Cortex of kidney (tissue), 1 donor: ENCODE measurements at places on chromosomes 11 and 22.

GRCh38 chr11:3230636-3231549 lies 1.3 kb downstream of the MRGPRE start:
- DNase-seq: no peak

DNA sequence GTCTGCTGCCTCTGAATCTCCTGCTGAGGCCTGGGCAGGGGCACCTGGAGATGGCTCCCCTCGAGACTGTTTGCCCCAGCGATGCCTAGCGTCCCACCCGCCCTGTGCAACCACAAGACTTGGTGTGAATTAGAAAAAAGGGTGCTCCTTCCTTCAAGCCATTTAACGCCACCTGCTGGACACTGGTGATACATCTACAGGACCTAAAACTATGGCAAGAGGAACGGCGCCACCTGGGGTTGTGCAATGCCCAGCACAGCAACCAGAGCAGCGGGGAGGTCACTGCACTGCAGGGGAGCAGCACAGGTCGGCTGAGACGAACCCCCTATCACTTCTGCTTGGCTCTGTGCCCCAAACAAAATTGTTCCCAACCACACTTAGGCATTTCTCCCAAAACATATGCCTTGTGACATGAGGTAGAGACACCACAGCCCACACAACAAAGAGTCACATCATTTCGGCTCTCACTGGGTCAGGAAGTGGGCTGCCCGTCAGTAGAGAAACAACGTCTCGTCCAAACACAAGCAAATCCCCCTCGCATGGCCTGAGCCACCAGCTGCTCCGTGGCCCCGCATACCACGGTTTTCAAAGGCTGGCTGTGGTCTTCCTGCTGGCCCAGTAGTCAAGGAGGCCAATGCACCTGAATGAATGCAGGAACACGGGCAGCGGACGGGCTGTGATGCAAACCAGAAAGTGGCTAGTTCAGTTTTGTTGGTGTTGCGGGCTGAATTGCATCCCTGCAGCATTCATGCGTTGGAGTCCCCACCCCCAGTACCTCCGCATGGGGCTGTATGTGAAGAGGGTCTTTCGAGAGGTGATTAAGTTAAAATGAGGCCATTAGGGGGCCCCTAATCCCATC lies 171.9 kb downstream of the SHANK2 start:
- no peak for DNase-seq

- DNase-seq: no peak
Observed at GRCh38 chr22:39138357-39138997, 14.0 kb downstream of the CBX7 start.

DNA sequence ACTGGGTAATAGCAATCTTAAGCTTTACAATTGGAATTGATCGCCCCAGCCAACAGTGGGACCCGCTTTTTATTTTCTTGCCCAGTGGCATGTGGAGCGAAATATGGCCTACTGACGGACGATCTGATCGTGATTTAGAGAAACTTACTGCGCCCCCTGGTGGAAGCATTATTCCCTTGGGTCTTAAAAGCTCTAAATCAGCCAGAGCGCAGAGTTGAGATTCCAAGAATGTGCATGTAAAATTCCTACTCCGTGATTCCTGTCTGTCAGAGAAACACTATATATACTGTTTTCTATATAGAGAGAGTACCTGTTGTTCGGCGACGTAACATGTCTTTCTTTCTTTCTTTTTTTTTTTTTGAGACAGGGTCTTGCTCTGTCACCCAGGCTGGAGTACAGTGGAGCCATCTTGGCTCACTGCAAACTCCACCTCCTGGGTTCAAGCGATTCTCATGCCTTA lies 3.7 kb upstream of the DPF2 start:
- no peak for DNase-seq

GRCh38 chr22:19803736-19804267 lies 43.2 kb downstream of the TBX1 start:
- no peak for DNase-seq

DNA sequence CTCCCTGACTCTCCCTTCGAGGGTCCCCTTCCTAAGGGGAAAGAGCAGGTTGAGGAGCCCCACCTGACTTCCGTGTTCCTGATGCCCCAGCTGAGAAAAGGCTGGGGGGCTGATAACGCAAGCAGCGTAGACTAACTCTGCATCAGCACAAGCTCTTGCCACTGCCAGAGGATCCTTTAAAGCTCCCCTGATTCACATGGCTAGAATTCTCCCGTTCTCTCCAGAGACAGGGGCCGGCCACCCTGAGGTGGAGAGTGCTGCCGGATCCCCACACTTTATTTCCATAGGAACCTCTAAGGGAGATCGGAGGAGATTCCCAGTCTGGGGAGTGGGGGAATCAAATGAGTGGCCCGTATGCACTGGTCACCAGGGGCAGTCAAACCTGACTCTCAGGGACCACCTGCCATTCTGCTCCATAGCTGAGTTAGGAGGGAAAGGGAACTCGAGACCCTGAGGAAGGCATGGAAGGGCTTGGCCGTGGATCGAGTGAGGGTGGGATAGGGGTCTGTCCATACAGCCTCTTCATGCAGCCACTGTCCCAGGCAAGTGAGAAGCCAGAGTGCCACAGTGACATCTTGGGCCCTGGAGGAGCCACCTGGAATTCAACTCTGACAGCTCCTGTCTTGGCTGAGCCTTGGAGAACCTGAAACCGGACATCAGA lies 1.4 kb upstream of the VSIG10L2 start:
- DNase-seq: no peak

GRCh38 chr11:128619007-128619406 lies 31.6 kb upstream of the ETS1 start:
- no peak for DNase-seq

- no peak for DNase-seq
Observed at GRCh38 chr11:119976805-119977560, 160.9 kb downstream of the TRIM29 start.

GRCh38 chr11:82863209-82863608 lies 37.0 kb downstream of the PRCP start:
- no peak for DNase-seq

- DNase-seq: no peak
Observed at GRCh38 chr11:10113852-10114251, 180.2 kb downstream of the SBF2 start.

DNA sequence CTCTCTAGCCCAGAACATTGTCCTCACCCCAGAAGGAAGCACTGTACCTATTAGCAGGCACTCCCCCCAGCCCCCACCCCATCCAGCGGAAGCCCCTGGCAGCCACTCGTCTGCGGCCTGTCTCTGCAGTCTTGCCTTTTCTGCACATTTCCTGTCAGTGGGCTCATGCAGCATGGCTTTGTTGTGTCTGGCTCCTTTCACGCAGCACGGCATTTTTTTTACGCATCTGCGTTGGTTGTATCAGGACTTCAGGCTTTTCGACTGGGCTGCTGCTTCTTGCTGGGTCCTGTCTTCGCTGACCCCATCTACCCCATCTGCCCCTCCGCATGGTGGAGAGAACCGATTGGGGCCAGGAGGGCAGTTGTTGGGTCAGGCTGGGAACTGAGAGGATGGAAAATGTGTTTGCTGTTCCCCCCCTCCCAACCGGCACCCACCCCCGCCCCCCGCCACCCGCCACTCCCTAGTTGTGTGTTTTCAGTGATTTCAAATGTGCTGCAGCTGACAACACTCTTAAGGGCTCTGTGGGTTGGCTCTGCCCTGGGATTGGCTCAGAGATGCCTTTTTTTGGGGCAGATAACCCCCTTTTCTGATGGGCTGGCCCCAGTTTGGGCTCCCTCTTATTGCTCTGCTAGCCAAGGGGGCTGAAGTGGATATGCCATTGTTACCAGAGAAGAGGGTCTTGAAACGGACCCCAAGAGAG lies 110.0 kb downstream of the KIAA1671 start:
- no peak for DNase-seq

DNA sequence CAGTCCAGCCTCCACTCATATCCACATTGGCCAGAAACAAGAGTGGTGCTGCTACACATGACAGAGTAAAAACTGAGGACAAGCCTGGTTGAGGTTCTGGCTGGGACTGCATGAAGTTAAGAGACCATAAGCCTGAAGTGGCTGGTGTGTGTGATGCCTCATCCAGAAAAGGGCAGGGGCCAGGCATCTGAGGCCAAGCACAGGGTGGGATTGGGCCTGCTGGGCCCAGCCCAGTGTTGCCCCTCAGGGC lies 25.3 kb downstream of the ARVCF start:
- DNase-seq: no peak

GRCh38 chr11:28476049-28476448 lies 367.9 kb downstream of the METTL15 start:
- no peak for DNase-seq

GRCh38 chr11:63508009-63508408 lies 2.1 kb downstream of the LGALS12 start:
- DNase-seq: no peak

GRCh38 chr11:119694334-119694733 lies 34.7 kb downstream of the NECTIN1 start:
- DNase-seq: no peak

- DNase-seq: no peak
Observed at GRCh38 chr22:23565915-23566704, 14.0 kb downstream of the IGLL1 start.

GRCh38 chr22:22210889-22211833 lies 33.4 kb upstream of the VPREB1 start:
- no peak for DNase-seq

DNA sequence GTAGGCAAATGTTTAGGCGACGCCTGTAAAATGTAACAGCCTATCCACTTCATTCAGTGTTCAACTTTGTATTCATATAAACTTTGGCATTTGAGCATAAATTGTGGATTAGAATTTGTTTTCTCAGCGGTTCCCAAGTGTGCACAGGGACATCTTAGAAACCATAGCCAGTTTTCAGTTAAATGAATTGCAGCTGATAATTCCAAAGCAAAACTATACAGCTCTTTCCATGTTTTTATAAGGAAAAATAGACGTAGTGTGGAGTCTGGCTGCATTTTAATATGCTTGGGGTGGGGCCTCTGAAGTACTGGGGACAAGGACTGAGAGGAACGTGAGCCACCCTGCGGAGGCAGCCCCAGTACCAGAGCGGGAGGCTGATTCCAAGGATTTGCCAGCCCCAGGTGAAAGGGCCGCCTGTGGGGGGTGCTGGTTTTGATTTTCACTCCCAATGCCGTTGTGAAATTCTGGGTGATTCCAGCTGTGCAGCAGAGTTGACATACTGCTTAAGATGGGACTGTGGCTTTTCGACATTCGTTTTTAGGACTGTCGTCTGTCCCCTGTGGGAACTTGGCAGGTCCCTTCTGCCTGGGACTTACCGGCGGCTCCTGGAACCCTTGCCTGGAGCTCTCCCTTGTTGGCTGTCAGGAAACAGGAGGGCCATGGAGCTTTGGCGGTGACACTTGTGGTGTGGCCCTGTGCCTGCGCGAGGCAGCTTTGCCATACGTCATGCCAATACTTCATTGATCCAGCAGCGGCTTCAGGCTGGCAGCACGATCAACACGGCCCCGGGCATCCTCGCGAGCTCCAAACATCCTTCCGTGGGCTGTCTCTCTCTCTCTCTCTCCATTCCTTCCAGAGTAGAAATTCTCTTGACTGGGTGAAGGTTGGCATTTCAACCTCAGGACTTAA lies 370.9 kb downstream of the TBC1D22A start:
- DNase-seq: no peak

DNA sequence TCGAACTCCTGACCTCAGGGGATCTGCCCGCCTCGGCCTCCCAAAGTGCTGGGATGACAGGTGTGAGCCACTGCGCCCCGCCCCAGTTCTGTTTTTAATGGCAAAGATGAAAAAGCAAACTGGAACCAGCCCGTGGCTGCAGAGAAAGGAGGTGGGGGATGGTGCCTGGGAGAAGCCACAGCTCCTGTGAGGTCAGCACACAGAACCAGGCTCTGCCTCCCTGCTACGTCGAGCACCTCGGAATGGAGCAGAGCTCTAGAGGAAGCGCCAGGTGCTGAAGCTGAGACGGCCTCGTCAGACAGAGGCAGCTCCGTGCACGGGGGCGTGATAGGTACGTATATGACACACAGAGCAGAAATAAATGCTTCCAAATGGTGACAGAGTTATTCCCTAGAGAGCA lies 8.5 kb downstream of the DRD4 start:
- no peak for DNase-seq
